Central memory CD4-positive, alpha-beta T cell (primary cell): ENCODE measurements at places on chromosomes 6 and 20.

GRCh38 chr6:142676647-142677192 is 268.3 kb downstream of the HIVEP2 start:
- DNase-seq = no peak

- no peak for DNase-seq
Observed at GRCh38 chr20:63021356-63022321, 14.9 kb upstream of the BHLHE23 start.

- no peak for DNase-seq
Observed at GRCh38 chr6:41371992-41372831, 36.8 kb downstream of the NCR2 start.

DNA sequence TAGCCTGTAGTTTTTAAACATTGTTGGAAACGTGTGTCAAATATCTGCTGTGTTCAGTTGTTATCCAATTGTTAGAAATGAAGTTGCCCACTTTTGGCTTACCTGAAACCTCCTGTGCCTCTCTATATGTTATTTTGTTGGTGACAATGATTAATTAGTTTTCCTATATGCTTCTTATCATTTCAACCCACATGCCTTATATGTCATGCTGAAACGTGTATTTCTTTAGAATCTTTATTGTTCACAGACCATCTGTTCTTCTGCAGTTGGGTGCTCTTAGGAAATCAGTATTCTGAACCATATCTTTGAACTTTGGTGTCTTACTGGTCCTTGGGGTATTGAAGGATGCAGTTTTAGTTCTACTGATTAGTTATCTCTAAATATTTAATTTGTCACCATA is 91.2 kb upstream of the SCGN start:
- no peak for DNase-seq
